ENCODE measurements at places on chromosomes 3 and 15. TPM values are rescaled to one million over a fixed set of nuclear protein-coding genes. Genes with fewer than 3 reads are reported as not detected.
A peak's percentile ranks its signal among the peaks of the same experiment; 100 is the strongest.

Gene CACNA2D2
- 0.90 TPM for total RNA-seq

- DNase-seq: no peak
These were observed 39.3 kb upstream of the CDCP1 start for GRCh38 chr3:45185461-45185860.

GRCh38 chr3:10816019-10816862, at the start of gene SLC6A11:
SLC6A11 (plus strand) TSS chr3:10816228; CDS start chr3:10816266, 38 bp downstream.
- DNase-seq: no peak

Gene UBE2E2
- total RNA-seq: 123 TPM

GRCh38 chr3:12280357-12280806, 8.5 kb upstream of the PPARG start:
- DNase-seq: no peak

DNA sequence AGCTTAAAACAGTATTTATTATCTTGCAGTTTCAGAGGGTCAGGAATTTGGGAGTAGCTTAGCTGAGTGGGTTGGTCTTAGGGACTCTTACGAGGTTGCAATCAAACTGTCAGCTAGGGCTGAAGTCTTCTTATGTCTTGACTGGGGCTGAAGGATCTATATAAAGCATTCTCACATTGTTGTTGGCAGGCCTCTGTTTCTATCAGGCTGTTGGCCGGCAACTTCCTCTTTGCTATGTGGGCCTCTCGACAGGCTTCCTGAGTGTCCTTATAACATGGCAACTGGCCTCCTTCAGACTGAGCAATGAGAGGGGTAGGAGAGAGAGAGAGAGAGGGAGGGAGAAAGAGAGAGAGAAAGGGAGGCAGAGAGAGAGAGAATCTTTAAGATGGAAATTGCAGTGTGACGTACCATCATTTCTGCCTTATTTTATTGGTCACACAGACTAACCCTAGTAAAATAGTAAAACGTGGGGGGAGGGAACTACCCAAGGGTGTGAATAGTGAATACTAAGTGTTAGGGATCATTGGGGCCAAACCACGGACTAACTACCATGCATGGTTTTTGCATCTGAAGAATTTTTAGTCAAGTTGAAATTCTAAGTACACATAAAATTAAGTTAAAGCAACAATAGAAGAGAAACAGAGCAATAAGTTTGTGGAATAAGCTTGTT, 16.1 kb downstream of the FGF7 start:
- no peak for DNase-seq

GRCh38 chr3:43503067-43503728, 118.6 kb downstream of the ANO10 start:
- DNase-seq: no peak

DNA sequence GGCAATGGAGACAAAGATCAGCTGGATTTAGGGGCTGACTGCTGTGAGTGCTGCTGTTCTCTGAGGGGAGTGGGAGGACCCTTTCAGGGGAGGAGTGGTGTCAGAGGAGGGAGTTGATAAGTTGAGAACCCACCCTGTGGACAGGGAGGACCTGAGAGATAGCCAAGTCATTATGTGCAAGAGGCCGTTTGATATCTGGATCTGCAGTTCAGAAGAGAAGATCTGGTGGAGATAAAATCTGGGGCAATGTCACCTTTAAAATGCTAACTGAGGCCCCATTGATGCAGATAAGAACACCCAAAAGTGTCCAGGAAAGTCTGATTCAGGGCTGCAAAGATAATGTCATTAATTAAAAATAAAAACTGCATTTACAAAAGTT, 256.1 kb upstream of the HES1 start:
- DNase-seq: no peak

GRCh38 chr15:96340348-96340597, 9.8 kb downstream of the NR2F2 start:
- DNase-seq: no peak

- DNase-seq: no peak
These were observed 5.0 kb upstream of the AP3S2 start for GRCh38 chr15:89898614-89899294.

GRCh38 chr3:130654921-130655320, 91.7 kb downstream of the PIK3R4 start:
- no peak for DNase-seq

Gene TNFAIP8L3
- total RNA-seq: 12.5 TPM

- no peak for DNase-seq
These were observed 21.9 kb upstream of the CP start for GRCh38 chr3:149243540-149243939.

GRCh38 chr3:129684270-129684669, 77.8 kb upstream of the PLXND1 start:
- DNase-seq: no peak

Gene GOLGA8M
- total RNA-seq: 5.9 TPM

DNA sequence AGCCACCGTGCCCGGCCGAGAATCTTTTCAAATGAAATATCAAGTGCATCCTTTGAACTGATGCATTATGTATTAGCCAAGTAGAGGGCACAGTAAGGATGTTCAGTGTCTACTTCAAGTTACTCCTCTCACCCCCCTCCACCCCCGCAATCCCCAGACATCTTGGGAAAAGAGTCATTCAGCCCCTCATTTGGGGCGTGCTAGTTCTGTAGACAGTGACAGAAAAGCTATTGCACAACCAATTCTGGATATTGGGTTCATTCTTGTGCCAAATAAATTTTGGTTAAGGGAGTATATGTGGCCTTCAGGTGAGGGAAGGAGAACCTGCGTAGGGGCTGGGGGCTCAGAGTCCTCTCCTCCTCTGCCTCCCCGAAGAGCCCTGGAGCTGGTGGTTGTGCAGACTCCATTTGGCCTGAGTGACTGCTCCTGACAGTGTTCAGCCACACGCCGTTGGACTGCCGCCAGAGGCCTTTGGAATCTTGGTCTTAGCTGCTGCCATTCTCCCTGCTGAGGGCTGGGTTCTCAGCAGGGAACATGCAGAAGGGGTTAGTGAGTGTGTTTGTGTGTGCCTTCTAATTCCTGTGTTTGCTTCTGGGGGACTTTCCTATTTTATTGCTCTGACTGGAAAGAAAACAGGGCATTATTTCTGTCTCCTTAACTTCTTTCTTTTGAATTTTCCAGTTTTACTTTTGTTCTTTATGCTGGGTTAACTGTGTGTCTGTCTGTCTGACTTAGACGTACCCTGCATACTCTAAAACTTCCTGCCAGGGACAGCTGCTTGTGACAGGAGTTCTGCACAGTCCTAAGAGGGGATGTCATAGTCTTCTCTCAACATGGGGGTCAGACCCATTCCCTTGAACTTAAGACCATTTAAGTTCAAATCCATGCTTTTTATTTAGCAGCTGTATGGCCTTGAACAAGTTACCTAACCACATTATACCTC, 21.0 kb downstream of the RARB start:
- peak; percentile 83 for DNase-seq

DNA sequence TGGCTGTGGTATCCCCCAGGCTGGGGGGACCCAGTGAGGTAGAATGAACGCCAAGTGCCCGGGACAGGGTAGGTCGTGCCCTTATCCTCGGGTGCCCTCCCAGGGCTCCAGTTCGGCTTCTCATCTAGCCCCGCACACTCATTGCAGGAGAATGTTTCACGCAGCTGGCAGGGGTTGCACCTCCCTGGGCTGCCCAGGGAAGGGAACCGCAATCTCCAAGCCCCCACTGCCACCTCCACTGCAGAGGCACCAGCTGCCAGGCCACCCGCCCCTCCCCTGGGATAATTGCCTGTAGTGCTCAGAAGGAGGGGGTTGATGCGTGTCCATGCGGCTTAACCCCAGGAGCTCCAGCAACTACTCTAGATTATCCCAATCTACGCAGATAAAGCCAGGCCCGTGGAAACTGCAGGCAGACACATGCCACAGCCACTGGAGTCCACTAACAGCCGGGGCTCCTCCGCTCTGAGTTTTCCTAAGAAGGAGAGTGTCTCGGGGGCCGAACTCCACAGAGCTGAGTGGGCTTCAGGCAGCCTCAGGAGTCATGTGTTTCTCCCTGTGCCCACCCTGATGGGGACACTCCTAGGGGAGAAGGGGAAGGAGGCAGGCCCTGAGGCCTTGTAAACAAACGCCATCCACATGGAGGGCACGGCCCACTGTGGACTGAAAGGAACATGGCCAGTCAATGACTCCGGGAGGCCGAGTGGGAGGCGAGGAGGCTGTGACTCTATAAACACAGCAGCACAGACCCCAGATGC, 137.2 kb upstream of the IQSEC1 start:
- DNase-seq: no peak

- DNase-seq: no peak
These were observed 26.6 kb downstream of the FBLN2 start for GRCh38 chr3:13575459-13576061.

DNA sequence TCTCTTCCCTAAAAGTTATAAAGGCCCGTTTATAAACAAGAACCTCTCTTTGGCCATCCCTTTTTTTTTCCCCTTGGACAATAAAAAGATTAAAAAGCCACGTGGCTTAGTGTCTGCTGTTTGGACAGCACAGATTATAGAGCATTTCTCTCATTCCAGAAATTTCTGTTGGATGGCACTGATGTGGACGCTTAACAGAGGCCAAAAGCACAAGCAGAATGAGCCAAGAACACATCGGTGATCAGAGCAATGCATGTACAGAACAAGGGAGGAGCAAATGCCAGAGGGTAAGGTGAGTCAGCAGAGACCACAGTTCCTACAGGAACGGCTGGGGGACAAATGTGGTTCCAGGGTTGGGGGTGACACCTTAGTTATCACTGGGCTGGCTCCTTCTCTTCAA, 30.3 kb upstream of the CTNNB1 start:
- no peak for DNase-seq

GRCh38 chr3:104825116-104825515, 541.6 kb upstream of the ALCAM start:
- DNase-seq: no peak

GRCh38 chr3:195227871-195228270, 43.1 kb downstream of the XXYLT1 start:
- DNase-seq: peak; percentile 3

DNA sequence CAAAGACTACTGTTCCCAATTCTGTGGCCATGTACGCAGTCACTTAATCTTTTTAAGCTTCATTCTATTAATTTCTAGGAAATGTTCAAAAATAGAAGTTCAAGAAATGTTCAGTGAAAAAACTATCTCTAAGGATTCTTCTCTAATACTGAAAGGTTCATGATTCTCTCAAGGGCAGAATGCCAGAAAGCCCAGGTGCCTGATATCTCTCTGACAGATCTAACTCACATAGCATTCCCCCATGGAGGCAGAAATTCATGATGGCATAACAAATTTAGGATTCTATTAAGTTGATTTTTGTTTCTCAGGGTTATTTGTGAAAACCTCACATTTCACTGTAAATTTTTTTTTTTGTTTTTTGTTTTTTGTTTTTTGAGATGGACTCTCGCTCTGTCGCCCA, 17.5 kb downstream of the CHRM5 start:
- no peak for DNase-seq

Data from tibial nerve (tissue), 4 donors.